Activated naive CD8-positive, alpha-beta T cell treated with anti-CD3 and anti-CD28 coated beads, Interleukin-2, amount 50 U/mL, for 24 hours (primary cell): ENCODE measurements at places on chromosomes 5 and 9.
A peak's percentile ranks its signal among the peaks of the same experiment; 100 is the strongest.

- DNase-seq, result no peak
These were observed 282.8 kb upstream of the RPS23 start for GRCh38 chr5:82560969-82561368.

- DNase-seq, result no peak
These were observed 80.0 kb downstream of the TMEM161B start for GRCh38 chr5:88188458-88189132.

DNA sequence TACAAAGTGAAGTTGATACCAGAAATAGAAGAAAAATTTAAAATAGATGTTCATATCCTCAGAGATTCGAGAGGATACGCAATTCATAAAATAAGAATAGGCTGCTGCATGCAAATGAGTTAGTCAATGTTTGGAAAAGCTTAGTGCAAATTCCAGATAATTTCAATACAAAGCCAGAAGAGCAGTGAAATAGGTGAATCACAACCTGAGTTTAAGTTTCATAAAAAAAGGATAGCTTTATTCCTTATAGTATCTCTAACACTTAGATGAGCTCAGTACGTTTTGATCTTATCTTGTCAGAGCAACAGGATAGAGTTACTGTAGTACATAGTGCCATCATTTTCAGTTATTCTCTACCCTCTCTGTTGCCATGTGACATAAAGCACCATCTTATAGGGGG, 653.4 kb upstream of the ZNF608 start:
- DNase-seq, result no peak

DNA sequence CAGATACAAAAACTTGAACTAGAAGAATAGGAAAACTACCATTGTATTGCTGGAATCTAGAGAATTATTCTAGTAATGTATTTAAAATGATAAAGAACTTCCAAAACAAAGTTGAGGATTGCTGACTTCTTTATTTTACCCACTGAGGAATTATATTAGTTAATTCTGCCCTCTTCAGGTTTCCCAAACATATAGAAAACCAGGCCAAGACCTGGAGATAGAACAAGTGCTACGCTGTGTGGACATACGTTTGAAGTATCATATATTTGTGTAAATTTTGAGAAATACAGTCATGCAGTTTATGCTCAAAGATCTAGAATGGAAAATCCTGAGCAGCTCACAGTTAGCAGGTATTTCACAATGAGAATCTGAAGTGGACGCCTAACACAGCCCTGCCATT, 162.3 kb upstream of the CYLC2 start:
- no peak for DNase-seq

- DNase-seq, result no peak
These were observed 506 bp downstream of the ADAMTS19 start for GRCh38 chr5:129460672-129460935.

GRCh38 chr5:72353046-72353445, 32.9 kb downstream of the PTCD2 start:
- DNase-seq, result no peak

- no peak for DNase-seq
These were observed 21.3 kb downstream of the SLC12A7 start for GRCh38 chr5:1090538-1090937.

DNA sequence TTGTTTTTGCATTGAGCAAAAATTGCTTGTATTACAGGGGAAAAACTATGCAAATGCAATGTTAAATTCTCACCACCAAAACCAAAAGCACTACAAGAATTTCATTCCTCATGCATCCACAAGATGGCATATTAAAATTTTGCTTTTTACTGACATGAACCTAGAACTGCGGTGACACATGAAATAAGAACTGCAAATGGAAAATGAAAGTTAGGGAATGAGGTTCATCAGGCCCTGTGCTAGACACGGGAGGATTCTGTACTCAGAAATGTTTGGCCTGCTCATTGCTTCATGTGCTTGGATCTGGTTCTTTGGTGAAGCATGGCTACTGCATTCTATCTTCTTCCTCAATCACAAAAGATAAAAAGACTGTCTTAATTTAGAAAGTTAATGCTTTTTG, 9.1 kb upstream of the RFK start:
- DNase-seq, result no peak

DNA sequence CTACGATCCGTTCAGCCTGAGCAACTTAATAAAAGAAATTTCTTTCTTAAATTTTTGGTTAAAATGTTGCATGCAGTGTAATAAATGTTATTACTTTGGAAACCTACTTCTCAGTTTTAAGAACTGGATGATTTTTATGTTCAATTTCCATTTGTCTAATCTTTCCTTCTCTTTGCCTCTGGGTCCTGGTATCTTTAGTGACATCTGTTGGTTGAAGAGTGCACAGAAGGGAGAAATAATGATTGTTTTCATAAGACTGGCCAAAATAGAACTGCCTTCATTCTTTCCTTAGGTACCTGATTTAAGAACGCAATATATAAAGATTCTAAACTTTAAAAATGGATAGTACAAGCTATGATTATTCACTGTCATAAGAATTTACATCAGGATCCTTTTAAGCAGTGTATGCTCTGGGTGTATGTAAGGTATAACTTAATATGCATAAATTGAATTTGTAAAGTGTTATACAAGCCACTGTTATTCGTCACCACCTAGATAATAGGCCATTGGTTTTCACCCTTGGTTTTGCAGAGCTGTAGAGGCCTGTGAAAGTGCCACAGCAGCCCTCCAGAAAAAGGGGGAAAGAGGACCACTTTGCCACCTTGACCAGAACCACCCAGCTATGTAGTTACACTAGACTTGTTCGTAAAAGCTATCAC, 82.8 kb upstream of the TLX3 start:
- DNase-seq, result no peak

DNA sequence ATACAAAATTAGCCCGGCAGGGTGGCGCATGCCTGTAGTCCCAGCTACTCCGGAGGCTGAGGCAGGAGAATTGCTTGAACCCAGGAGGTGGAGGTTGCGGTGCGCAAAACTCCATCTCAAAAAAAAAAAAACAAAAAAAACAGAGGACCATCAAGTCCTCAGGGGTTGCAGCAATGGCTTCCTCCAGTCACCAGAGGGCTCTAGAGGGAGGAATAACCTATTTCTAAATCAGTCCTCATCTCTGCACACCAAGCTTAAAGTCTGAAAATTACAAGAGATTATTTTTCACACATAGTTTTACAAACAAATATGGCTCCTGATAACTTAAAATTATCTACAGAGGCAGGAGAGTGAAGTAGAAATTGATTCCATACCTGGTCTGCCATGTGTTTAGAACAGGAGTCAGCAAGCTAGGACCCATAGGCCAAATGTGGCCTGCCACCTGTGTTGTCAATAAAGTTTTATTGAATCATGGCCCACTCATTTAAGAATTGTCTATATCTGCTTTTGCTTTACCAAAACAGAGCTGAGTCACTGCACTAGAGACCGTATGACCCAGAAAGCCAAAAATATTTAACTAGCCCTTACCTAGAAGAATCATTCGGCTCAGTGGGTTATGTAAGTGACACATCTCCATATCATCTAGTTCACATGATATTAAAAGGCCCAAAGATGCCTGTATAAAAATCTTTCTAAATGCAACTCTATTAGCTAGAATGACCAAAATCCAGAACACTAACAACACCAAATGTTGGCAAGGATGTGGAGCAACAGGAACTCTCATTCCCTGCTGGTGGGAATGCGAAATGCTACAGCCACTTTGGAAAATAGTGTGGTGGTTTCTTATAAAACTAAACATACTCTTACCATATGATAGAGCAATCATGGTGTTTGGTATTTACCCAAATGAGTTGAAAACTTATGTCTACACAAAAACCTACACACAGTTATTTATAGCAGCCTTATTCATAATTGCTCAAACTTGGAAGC, 207.7 kb downstream of the FRMD3 start:
- DNase-seq, result no peak

GRCh38 chr9:20321423-20322082, 300.7 kb downstream of the MLLT3 start:
- peak; percentile 22 for DNase-seq

DNA sequence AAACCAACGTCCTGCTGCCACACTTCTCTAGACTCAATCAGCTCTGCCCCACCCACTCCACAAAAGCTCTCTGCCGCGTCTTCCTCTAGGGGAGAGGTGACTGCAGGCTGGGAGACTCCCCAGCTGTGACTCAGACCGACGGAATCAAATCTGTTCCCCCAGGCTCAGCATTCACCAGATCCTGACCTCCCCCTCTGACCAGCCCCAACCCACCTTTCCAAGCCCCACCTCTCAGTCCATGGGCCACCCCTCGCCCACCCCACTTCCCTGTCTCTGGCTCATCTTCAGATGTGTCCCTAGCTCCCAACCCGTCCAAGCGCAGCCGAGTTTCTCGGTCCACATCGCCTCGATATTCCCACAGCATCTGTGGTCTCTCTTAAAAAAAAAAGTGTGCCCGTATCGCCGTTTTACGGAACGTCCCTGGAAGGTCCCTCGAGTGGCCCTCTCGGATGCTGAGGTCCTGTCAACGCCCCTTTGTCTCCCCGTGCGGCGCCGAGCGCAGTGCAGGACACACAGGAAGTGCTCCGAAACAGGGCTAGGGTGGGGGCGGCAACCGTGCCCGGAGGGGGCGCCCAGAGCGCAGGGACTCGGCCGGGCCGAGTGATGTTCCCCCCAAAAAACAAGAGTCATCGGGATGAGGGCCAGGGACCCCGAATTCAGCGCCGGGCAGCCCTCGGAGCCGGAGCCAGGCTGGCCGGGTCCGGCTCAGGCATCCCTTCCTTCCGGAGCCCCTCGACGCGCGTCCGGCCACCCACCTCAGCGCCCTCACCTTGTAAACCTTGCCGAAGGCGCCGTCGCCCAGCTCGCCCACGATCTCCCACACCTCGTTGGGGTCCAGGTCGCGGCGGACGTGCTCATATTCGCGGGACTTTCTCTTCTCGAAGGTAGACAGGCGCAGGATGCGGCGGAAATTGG, 649 bp downstream of the STK10 start:
- DNase-seq, result peak; percentile 73

- DNase-seq, result no peak
These were observed 46.2 kb downstream of the LHFPL2 start for GRCh38 chr5:78602400-78602799.

GRCh38 chr9:69319324-69320025, 5.5 kb upstream of the ENTREP1 start:
- no peak for DNase-seq

DNA sequence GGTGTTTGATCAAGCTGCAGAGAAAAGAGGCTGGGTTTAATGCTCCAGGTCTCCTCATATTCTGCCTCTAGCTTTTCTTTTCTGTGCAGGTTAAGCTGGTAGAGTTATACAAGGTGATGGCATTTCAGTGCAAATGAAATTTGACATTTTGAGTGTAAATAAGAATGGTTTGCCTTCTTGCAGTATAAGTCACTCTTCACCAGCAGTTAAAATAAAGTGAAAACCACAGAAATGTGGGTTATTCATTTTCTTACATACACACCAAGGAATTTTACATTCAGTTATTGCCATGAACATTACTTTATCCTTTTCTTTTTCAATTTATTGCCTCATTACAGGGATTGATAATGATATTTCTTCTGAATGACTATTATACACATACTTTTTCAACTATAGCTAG, 337.5 kb upstream of the PCSK5 start:
- no peak for DNase-seq

DNA sequence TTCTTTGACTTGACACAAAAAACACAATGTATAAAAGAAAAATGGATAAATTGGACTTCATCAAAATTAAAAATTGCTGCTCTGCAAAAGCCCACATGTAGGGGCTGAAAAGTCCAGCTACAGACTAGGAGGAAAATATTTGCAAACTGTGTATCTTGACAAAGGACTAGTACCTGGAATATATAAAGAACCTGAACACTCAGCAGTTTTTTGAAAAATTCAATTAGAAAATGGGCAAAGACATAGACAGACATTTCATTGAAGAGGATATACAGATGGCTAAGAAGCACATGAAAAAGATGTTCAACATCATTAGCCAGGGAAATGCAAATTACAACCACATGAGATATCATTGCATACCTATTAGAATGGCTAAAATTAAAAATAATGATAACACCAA, 18.5 kb upstream of the TAL2 start:
- DNase-seq, result no peak
